ENCODE measurements at places on chromosomes 5 and 9.

DNA sequence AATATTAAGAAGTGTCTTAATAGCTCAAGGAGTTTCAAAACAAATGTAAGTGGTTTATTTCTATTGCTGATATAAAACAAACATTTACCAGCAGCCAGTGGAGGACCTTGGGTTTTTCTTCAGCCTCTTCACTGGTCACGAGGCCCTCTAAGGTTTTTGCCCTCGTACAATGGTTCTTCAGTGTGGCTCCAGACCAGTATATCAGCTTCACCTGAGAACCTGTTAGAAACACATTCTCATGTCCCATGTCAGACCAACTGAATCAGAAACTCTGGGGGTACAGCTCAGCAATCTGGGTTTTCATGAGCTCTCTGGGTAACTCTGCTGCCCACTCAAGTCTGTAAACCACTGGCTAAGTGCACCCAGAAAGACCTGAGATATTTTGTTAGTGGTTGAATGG lies 12.9 kb downstream of the WWC1 start:
- no peak for DNase-seq

GRCh38 chr9:21015129-21015815 lies 16.2 kb downstream of the HACD4 start:
- no peak for DNase-seq

DNA sequence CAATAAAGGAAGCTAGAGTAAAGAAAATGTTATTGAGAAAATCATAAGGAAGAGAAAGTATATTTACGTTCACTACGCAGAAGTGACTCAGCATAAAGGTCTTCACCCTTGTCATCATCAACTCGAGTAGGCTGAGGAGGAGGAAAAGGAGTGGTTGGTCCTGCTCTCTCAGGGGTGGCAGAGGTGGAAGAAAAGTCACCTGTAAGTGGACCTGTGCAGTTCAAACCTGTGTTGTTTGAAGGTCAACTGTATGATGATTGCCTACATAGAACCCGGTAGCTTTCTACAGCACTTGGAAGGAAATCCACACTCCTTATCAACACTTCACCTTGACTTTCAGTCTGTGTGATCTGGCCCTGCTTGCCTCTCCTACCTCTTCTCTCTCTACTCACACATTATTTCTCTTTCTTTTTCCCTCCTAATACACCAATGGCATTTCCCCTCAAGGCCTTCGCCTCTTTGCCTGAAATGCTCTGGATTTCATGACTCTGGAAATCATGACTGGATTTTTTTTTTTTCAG lies 109.3 kb upstream of the CPEB4 start:
- no peak for DNase-seq

GRCh38 chr5:75046366-75047142 lies 5.8 kb downstream of the GCNT4 start:
- no peak for DNase-seq

DNA sequence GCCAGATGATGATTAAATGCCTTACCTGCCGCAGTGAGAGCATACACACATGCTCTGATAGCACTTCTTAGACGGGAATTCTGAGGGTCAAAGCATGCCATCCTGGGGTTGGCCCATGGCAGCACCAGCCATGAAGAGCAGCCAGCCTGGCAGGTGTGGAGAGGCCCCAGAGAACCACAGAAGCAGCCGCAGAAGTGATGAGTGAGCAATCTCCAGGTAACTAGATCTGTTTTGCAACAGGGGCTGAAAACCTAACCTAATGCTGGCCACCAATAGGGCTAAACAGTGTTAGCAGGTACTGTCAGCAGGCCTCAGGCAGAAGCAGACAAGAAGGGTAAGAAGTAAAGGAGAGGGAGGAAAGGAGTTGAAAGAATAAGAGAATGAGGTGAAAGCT lies 33.5 kb upstream of the HOMER1 start:
- no peak for DNase-seq

GRCh38 chr9:107685901-107686300 lies 196.3 kb upstream of the KLF4 start:
- DNase-seq: no peak

- DNase-seq: no peak
Measured at GRCh38 chr5:132142459-132142858, 68.9 kb downstream of the CSF2 start.

- DNase-seq: no peak
Measured at GRCh38 chr9:124660341-124660801, 110.7 kb downstream of the NR6A1 start.

GRCh38 chr9:93184432-93185265 lies 710 bp downstream of the WNK2 start:
- no peak for DNase-seq

- no peak for DNase-seq
Measured at GRCh38 chr5:88656221-88656950, 226.6 kb downstream of the MEF2C start.
